GM04504 (cell line): ENCODE measurements at places on chromosomes 4 and X.

- DNase-seq: no peak
Observed at GRCh38 chr4:140212646-140213045, 58.7 kb upstream of the MAML3 start.

DNA sequence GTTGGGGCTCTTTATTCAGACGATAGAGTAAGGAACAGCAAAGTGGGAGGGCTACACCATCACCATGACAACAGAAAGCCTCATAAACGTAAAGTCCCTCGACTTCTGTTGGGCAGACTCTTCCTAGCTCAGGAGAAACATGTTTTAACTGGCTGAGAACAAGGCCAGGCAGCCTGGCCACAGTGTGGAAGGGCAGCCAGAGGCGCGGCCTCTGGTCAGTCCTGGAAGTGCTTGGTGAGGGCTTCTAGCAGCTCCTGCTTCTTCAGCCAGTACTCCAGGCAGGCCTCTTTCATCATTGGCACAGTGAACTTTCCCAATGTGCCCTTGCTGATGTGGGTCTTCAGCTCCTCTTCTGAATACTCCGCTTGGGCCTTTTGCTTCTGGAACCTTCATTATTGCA is 690.9 kb downstream of the PCDH19 start:
- DNase-seq: no peak

DNA sequence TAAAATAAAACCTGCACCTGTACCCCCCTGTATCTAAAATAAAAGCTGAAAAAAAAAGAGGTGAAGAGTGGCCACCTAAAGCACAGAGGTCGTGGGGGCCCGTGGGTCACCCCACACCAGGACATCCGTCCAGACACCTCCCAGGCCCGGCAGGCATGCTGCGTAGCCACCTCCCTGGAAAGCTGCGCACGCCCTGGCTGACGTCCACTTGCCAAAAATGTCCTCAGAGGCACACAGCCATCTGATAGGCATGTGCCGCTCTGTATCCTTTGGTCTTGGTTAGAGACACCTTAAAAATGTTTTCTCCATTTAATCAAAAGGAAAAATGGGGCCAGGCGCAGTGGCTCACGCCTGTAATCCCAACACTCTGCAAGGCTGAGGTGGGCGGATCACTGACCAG is 17.7 kb downstream of the FAM53A start:
- no peak for DNase-seq

- DNase-seq: no peak
Observed at GRCh38 chr4:80484712-80485111, 149.2 kb downstream of the CFAP299 start.

DNA sequence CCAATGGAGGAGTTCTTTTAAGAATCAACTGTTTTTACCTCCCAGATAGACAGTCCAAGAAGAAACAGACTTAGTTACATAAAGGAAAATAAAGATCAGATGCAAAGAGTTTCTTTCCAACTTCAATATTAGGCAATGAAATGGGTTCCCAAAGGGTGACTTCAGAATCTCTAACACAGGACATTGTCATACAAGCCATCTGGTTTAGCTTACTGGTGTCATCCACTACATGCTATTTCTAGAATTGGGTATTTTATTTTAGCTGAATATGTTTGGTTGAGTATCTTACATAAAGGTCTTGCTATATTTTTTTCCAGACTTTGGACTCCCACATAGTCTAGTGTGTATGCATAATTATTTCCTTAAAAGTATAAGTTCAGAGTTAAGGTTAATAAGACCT is 162.1 kb upstream of the SLC7A11 start:
- no peak for DNase-seq

DNA sequence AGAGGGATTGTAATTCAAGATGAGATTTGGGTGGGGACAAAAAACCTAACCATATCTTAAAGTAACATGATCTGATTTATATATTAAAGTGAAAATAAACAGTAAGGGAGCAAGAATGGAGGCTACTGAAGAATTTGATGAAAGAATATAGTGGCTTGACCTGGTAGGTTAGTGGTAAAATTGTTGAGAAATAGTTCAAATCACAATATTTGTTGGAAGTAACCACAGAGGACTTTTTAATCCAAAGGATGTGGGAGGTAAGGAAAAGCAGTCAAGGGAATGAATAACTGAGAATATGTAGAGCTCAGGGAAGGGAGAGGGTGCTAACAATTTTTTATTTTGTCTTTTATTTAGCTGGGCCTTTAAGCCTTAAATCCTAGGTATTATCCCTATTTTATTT is 139.8 kb upstream of the HS3ST1 start:
- DNase-seq: no peak

DNA sequence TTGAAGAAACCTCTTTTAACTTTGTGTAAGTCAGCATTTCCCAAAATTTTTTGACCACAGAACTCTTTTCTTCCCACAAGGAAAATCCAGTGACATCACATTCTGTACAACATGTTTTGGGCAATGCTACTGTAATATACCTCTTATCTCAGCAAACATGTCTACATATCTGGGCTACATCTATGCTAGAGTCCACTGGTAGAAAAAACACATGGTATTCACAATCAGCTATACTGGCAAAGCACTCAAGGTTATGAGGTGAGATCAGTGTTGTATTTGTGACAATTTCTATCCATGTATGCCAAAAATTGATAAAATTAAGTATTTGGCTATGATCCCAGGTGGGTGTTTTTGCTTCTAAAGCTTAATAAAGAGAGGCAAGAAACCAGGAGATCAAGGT is 98.0 kb downstream of the ATP11C start:
- DNase-seq: no peak

- no peak for DNase-seq
Observed at GRCh38 chr4:7805533-7806337, 133.9 kb downstream of the AFAP1 start.

GRCh38 chr4:129561886-129562671 is 466.1 kb downstream of the C4orf33 start:
- no peak for DNase-seq

DNA sequence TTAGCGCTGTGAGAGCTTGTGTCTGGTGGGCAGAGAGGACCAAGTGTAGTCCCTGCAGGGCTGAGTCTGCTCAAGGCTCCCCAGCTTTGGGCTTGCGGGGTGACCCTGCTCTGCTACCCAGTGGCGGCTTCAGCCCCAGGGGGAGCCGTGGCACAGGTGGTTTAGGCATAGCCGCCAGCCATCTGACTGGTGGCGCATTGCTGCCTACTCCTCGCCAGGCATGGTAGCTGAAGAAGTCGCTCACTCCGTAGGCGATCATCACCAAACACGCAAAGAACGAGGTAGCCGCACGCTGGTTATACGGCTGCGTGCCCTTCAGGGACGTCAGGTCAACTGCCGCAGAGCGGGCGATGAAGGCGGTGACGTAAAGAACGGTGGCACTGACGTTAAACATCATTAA is 180.7 kb upstream of the DIPK2B start:
- no peak for DNase-seq

GRCh38 chr4:89134775-89135319 is 23.5 kb downstream of the TIGD2 start:
- DNase-seq: peak; percentile 59

- no peak for DNase-seq
Observed at GRCh38 chr4:101147283-101147682, 200.0 kb downstream of the PPP3CA start.
